ENCODE measurements at places on chromosomes 1 and 21. TPM values are rescaled to one million over a fixed set of nuclear protein-coding genes. Genes with fewer than 3 reads are reported as not detected.

Gene LEPR
- 9.5 TPM for total RNA-seq

Gene ZMYND12
- total RNA-seq: 0.26 TPM

Gene BGLAP
- not detected for total RNA-seq

Gene OR2L5
- not detected for total RNA-seq

Gene GATAD2B
- 1.8 TPM for total RNA-seq

Gene TMPRSS3
- total RNA-seq: not detected

Gene S100A7
- total RNA-seq: 0.38 TPM

Gene KRTAP11-1
- not detected for total RNA-seq

Gene ELAPOR1
- under 0.01 TPM for total RNA-seq

Gene KRTAP13-1
- not detected for total RNA-seq

Gene CRP
- total RNA-seq: not detected

Gene CLCA4
- total RNA-seq: 45.8 TPM

Gene DENND2C
- 31.5 TPM for total RNA-seq

Gene YOD1
- total RNA-seq: 15.3 TPM

Gene SH2D2A
- 1.2 TPM for total RNA-seq

Gene TPTE
- not detected for total RNA-seq

Gene CLIC6
- total RNA-seq: not detected

Gene PPM1J
- 4.0 TPM for total RNA-seq

Gene IL22RA1
- total RNA-seq: 0.26 TPM

Gene FGR
- total RNA-seq: 1.1 TPM

Gene NT5C1A
- not detected for total RNA-seq

Gene PTGER3
- total RNA-seq: under 0.01 TPM

Gene DTL
- total RNA-seq: 0.26 TPM

Gene NMNAT2
- 0.26 TPM for total RNA-seq

Gene OR2L13
- total RNA-seq: not detected

Gene CFAP141
- not detected for total RNA-seq
